ENCODE measurements at places on chromosomes 3 and 15.

- DNase-seq: no peak
Observed at GRCh38 chr15:55522742-55523450, 14.9 kb upstream of the DNAAF4 start.

GRCh38 chr3:48107227-48107626 lies 81.0 kb downstream of the CDC25A start:
- no peak for DNase-seq

DNA sequence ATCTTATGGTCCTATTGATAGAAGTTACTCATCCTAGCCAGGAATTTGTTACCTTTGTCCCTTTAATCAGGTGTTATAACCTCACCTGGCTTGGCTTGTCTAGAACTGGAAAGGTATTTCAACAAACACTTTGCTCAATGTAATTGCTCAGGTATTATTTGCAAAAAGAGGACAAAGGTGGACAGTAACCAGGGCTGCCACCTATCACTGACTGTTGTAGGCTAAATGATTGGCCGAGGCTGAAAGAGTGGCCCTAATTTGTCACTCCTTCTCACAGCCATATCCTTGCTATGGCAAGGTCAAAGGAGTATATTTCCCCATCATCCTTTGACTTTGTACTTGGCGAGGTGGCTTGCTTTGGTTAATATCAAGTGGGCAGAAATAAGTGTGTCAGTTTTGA lies 2.7 kb upstream of the SELENOS start:
- no peak for DNase-seq

- no peak for DNase-seq
Observed at GRCh38 chr15:98625614-98626013, 22.7 kb upstream of the IGF1R start.

DNA sequence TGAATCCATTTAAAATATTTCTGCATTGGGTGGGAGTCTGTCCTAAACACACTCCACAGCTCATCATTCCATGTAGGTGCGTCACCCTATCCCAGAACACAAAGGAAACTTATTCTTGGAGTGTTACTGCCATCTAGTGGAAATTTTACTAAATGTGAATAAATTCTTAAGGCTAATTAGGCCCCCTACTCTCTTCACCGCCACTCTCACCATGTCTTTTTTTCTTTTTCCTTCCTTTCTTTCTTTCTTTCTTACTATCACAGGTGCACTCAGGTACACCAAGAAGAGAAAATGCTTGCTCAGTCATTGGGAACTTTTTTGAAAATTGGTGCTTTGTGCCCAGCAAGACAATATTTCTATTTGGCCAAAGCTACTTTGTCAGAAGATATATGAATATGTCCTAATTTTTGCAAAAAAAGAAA lies 26.4 kb upstream of the ATP8B4 start:
- peak; percentile 70 for DNase-seq

DNA sequence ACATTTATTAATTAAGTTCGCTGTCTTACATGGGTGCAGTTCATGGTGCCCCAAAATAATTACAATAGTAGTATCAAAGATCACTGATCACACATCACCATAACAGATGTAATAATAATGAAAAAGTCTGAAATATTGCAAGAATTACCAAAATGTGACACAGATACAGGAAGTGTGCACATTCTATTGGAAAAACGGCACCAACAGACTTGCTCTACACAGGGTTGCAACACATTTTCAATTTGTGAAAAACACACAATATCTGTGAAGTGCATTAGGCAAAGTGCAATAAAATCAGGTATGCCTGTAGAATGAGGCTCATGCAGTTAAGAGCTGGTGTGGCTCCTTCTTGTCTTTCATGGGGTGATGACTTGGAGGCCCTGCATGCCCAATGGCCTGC lies 265.8 kb downstream of the RPLP1 start:
- no peak for DNase-seq

DNA sequence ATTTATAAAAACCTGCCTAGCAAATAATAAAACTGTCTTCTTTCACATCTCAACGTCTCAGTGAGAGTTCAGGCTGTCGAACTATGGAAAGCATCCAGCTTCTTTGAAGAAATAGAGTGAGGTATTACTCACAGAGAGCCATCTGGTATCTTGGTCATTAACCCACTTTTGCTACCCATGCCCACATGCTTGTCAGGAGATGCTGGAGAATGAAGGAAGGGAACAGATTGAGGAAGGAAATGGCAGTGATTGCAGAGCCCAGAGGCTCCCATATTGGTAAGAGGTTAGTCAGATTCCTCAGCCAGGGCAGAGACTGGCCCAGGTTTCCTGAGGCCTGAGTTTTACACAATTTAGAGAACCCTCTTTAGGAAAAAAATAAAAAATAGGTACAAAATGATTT lies 119.1 kb downstream of the B3GALNT1 start:
- peak; percentile 27 for DNase-seq

DNA sequence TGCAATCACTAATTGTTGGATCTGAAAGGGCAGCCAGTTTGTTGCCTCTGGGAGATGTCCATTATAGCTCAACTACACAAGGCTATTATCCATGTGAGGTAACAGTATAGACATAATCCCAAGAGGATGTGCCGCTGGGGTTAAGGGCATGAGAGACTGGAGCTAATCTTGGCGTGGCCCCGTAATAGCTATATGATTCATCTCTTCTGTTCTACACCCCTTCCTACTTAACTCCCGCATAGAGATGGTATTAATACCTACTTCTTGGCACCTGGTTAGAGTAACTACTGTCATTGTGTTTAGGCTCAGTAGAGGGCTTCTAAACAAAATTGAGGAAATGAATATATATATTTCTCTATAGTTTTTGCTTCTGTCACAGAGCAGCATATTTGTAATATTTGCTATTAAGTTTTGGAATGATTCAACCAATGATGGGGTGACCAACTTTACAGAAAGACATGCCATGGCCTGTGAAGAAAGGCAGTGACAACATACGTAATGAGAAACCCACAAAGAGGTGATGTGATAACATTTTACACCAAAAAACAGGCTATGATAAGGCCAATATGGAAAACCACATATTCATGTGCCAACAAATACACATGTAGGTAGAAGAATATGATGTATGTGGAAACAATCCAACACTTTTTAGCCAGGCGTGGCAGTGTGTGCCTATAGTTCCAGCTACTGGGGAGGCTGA lies 76.8 kb upstream of the DPH6 start:
- DNase-seq: no peak

DNA sequence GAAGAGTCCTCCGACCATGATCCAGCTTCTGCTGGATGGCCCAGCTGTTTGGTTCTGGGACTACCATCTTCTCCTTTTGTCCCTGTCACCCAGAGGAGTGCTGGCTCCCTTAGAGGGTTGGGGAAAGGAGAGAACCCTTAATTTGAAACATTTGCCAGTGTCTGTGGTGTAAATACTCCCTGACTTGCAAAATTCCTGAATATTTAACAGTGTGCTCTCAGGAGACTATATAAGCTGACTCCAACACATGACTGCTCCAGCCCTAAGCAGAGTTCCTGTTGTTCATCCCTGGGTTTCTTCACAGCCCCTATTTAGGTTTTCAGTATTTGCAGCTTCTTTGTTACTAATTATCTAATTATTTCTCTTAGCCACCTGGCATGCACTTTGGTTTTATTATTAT lies 133.1 kb downstream of the CPNE4 start:
- no peak for DNase-seq

GRCh38 chr3:178097576-178097975 lies 438.7 kb upstream of the KCNMB2 start:
- peak; percentile 65 for DNase-seq

- no peak for DNase-seq
Observed at GRCh38 chr15:63556246-63556645, 40.9 kb upstream of the FBXL22 start.

DNA sequence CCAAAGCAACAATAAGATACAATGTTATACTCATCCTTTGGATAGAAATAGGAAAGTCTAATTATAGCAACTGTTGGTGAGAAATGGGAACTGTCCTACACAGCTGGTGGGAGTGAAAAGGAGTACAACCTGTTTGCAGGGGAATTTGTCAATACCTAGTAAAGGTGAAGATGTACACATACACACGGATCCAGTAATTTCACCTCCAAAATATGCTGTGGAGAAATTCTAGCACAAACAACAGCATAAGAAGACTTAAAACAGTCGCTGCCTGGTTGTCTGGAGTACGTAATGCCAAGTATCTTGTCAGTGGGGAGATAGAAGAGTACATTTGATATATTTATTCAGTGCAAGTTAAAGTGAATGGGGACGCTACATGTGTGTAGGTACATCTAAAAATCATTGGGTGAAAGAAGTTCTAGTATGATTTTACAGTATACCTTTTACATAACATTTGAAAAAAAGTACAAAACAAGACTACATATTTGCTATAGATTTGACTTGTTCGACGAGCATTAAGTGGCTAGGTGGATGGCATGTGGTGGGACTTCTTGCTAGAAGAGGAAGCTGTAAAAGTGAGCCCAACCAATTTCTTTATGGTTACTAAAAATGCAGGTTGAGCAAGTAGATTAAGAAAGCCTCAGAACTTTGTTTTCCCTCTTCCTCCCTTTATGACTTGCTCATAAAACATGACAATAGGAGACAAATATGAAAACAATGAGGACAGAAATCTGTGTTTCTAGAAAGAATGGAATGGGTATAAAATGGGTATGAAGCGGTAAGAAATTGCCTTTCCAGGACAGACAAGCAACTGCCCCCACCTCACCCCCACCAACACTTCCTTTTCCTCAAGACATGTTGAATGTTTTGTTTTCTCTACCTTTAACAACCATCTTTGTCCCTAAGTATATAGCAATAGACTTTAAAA lies 50.2 kb upstream of the CCR4 start:
- DNase-seq: no peak

DNA sequence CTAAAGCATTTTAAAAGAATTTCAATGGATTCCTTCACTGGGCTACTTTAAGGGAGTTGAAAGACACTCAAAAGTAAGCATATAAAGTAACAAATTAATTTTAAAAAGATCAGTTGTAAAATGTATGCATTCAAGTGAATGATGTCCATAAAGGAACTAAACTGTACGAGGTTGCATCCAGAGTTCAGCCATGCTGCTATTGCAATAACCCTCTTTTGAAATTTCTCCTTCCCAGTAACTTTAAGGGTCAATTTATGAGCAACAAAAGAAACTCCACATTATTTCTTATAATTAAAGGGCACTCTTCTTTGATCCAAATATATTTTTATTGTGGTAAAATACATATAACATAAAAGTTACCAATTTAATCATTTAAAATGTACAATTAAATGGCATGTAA lies 22.9 kb downstream of the BTLA start:
- no peak for DNase-seq

DNA sequence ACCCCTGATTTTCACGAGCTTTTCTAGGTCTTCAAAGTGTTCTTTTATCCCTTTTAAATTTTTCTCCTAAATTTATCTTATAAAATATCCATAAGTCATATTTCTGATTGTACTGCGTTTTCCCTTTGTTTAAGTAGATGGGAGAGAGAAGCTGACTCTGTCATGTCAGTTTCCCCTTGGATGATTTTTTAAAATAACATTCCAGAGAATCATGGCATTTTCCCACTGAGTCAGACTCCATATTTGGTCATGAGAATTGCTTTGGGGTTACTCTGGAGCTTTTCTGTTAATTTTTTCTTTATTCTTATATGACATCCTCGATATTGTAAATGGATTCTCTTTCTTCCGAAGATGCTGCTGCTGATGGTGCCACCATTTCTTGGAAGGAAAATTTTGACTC lies 28.6 kb upstream of the UMPS start:
- no peak for DNase-seq

- no peak for DNase-seq
Observed at GRCh38 chr3:118766306-118766669, 268.4 kb downstream of the IGSF11 start.

DNA sequence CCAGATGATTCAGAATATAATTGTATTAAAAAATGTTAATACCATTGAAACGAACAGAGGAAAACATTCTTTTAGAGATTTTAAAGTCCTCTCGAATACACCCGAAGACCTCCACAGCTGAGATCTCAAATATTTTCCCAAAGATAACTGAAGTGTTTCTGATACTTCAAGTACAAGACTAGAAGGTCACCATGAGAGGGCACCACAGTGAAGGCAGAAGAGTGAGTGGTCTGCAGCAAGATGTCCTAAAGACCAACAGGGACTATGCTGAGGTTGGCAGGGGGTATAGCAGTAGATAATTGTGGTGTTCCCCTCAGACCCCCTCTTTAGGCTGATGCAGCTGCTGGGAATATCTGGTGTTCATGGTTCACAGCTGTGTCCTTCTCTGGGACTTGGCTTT lies 156.5 kb downstream of the PDCD6IP start:
- no peak for DNase-seq

DNA sequence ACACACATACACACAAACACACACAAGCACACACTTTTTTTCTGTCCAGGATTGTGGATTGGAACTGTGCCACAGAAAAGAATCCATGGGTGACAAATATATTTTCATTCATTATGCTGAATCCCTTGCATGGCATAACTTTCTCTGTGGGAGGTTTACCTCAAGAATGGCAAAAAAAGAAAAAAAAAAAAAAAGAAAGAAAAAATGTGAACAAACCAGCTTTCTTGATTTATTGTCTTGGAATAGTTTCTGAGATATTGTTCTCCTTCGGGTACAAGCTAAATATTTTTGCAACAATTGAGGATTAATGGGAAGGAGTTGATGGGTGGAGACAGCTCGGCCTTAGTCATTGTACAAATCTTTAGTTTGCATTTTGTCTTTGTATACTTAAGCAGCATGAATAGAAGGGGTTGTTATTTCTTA lies 153.1 kb downstream of the GMNC start:
- no peak for DNase-seq

- no peak for DNase-seq
Observed at GRCh38 chr3:13470894-13471574, 9.1 kb upstream of the HDAC11 start.

DNA sequence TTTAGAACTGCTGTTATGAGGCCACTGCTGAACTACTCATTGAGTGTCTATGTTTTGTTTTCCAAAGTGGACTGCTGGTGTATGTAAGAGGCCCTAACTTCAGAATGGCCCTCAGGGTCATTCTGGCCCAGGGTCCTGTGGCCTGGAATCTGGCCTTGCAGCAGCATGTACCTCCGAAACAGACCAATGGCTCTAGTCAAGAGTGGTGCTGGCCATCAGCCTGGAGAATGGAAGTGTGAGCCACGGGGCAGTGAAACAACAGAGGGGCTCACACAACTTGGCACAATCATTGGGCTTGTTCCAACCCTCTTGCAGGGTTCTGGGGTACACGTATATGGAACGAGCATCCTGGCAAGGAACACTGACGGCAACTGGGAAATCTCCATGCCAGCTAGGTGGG lies 40.5 kb downstream of the SCN5A start:
- no peak for DNase-seq

DNA sequence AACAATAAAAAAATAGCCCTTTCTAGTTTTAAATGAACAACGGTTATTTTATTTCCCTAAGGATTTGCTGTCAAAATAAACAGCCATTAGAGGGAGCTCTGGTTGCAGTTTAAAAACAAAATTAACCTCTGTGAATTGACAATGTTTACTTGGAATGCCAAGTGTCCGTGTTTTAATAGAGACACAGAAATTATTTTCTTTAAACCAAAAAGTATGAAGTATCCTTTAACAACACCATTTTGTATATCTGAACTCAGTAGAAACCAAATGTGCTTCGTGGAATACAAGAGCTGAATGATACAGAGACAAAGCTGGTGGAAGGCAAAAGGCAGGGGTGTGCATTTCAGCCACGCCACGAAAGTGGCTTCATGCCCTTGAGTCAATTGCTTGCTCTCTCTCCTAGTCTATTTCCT lies 74.4 kb downstream of the MOBP start:
- peak; percentile 35 for DNase-seq

GRCh38 chr15:25738171-25738965 lies 124.8 kb downstream of the ATP10A start:
- DNase-seq: no peak
